ENCODE measurements at places on chromosomes 12 and 14.

DNA sequence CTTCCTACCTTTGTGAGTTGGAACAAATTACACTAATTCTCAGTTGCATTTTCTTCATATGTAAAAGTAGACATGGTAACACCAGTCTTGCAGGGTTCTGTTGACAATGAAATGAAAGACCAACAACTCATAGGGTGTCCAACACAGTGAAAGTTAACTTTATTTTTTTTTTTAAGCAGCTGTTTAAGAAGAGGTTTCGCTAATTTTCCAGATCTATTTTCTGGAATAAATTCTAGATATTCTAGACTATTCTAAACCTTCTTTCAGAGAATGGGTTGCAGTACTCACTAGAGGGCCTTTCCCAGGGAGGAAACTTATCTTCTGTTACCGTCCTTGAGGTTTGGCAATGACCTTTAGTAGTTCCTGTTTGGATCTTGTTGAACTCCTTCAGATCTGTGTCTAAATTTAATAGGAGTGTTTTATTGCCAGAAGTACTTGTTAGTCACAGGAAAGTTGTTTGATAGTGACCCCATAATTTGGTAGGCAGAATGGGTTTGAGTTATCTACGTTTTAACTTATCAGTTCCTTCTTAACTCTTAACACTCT, 2.8 kb upstream of the ART4 start:
- DNase-seq, result no peak

DNA sequence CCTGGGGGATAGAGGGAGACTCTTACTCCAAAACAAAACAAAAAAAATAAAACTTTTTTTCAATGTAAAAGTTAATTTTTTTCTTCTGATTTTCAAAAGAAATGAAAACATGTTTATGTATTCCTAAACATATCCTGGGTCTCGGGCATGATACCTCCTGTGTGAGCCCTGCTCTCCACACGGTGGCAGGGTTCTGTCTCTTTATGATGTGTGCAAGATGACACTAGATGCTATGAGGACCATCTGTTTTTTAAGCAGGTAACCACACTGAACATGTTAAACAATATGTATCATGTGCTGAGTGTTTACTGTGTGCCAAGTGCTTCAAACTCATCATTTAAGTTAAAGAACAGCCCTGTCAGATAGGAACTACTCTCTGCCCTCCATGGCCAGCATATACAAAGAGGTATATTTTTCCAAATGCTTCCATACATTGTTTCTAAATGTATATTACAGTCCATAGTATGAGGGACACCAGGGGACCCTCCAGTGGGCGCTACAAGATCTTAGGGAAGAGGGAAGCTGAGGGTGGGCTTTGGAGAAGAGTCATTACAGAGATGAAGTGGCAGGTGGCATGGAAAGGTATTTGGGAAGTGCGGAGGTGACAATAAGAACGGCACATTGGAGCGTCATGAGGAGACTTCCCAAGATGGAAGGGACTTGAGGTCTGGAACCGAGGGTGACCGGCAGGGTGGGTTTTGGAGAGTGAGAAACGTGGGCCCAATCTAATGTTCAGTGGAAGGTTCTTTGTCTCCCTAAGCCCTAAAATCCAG, 28.5 kb downstream of the FOS start:
- DNase-seq, result no peak

- no peak for DNase-seq
These were observed 56.3 kb downstream of the CCDC88C start for GRCh38 chr14:91361233-91361811.

- no peak for DNase-seq
These were observed 751 bp upstream of the GPRC5A start for GRCh38 chr12:12890543-12891079.

DNA sequence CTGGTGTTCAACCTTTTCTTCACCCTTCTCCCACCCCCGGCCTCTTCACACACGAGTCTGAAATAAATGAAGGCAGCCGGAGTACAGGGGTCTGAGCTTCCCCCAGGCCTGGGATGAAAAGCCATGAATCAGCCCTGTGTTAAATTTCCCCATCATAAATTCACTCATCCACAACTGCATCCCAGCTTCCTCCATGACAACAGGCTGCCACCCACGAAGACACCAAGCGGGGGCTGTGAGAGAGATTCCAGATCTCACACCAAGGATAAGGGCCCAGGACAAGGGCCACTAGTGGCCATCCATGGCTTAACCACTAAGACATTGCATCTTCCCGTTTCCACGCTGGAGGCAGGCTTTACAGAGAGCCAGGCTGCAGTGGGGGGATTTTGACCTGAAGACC, 93.9 kb upstream of the NCOR2 start:
- DNase-seq, result no peak

DNA sequence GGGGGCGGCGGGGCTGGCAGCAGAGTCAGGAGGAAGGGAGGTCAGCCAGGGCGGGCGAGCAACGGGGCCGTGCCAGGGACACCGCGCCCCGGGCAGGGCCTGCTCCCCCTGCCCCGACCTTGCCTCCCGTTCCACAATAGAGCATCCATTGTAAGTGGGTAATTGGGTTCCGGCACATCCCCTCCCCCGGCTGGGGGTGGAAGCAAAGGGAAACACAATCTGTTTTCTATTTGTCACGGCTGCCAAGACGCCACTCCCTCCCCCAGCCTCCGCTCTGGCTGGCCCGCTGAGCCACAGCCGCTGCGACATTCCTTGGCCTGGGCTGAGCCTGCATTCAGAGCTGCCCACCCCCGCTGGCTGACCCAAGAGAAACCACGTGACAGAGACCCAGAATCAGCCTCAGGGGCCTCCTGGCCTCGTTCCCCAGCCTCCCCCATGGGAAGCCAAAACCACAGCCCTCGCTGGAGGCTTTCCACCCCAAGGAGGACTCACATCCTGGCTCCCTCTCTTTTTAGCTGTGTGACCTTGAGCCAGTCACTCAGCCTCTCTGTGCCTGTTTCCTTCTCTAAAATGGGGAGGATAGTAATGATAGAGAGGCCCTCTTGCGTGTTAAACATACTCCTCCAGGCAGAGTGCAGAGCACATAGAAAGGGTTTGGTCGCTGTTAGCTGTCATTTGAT, 117.6 kb downstream of the SCARB1 start:
- DNase-seq, result no peak

DNA sequence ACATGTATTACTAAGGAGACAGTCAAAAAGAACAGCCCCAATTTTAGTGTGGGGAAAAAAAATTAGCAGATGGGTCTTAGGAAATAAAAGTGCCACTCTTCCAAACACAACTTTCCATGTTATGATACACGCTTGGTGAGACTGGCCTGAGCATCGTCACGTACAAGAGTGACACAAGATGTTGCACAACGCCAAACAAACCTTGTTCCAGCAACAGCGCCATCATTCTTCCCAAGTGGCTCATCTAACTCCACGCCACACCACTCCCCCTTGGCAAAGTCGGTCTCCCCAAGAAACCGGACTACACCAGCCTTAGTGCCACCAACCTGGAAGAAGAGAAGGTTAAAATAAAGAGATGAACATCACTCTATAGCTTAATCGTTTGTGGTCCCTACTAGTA, 58.7 kb downstream of the CLIP1 start:
- no peak for DNase-seq

DNA sequence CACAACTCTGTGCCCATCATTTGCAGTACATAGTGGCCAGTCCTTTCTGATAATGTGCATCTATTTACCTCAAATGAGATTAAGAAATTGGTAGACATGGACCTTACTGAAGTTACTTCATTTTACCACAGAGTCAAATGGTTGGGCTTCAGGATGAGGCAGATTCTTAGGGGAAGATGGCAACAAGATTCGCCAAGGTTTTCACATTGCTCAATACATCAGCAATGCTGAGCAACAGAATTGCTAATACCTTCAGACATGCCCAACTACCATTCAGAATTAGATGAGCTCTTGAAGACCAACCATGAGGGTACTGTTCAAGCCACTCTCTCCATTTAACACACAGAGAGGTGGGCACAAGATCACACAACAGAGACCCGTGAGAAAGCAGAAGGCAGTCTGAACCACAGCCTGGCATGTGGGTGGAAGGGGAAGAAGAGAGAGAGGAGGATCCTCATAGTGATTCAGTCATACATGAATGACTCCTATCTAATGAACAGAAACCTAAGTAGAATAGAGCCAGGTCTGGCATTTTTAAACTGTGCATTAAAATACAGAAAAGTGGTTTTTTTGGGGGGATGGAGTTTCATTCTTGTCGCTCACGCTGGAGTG, 28.5 kb downstream of the CPM start:
- no peak for DNase-seq

DNA sequence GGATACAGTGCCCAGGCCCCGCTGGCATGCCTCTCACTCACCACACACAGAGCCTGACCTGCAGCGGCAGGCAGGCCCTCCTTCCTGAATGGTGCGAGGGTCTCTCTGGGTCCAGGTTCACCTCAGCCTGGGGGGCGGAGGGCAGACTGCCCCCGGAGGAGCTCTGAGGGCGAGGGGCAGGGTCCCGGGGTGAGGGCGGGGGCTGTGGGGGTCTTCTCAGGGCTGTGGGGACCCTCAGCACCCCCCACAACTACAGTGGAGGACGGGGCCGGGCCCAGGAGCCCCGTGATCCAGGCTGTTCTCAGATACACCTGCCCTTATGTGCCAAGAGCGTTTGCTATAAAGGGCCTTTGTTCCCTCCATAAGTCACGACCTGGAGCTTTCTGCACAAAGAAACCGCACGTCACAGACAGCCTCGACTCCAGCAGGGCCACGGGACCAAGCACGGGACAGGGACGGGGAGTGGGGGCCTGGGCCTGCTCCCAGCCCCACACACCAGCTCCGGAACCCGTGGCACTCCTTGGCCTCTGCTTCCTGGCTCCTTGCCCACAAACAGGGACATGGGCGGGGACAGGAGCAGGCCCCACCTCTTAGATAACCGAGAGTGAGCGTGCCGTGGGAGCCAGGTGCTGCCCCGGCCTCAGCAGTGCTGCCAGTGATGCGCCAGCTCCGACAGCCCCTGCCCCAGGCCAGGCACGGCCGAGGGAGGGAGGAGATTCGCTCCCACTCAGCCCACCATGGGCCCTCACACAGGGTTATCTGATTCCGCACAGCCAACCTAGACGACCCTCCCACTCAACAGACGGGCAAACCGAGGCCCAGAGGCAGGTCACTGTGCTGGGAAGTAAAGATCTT, 101.9 kb downstream of the RFLNA start:
- DNase-seq, result no peak

- no peak for DNase-seq
These were observed 87.3 kb upstream of the RIN3 start for GRCh38 chr14:92426237-92426636.

- no peak for DNase-seq
These were observed 27.4 kb downstream of the PCNX1 start for GRCh38 chr14:70934502-70935134.

- DNase-seq, result no peak
These were observed 20.7 kb downstream of the AHNAK2 start for GRCh38 chr14:104957146-104958113.

GRCh38 chr14:72366619-72367018, 434.4 kb downstream of the RGS6 start:
- no peak for DNase-seq

- no peak for DNase-seq
These were observed 104.3 kb upstream of the SLC35F4 start for GRCh38 chr14:57970175-57970574.

DNA sequence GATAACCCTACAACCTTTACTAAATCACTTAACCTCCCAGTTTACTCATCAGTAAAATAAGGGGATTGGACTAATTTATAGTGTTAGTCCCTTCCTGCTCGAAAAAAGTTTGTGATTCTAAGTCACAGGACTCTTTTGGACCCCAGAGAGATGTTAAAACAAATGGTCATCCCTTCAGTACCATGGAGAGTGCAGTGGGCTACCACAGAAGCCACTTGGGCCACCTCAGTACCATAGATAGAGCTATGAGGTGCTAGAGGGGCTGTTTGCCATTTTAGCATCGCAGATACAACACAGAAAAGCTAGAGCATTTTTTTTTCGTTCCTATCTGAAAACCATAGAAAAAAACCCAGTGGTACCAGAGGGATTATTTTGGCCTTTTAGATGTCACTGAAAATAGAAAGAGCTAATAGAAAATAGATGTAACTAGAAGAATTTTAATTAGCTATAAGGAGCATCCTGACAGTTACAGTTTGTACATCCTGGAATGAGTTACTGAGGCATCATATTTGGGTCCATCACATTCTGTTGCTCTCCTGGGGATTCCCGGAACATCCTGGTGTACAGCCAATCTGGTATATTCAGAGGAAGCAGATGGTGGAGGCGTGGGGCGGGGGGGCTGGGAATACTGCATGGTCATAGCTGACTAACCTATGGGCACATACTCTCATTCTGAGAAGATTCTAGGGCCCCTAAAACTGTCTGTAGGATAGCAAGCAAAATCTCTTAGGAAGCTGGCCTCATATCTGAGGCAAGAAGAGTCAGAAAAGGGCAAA, 2.8 kb downstream of the ZNF219 start:
- no peak for DNase-seq

DNA sequence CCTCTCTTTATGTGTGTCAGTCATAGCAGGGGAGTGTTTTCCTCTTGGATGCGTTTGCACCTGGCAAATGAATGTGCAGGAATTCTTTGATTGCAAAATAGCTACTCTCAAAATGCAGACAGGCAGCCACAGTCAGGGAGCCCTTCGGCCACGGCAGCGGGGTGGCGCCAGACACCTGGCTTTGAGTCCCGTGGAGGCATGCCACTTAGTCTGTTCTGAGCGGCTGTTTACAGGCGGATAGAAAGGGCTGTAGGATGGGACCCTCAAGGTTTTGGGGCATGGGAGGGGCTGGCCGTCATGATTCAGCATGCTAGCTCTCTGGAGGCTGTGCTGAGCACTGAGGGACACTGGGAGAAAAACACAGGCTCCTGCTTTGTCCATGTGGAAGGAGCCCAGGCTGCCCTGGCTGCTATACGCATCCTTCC, 117.1 kb downstream of the SLC25A47 start:
- no peak for DNase-seq

GRCh38 chr12:10941369-10941768, 2.3 kb upstream of the TAS2R14 start:
- no peak for DNase-seq

DNA sequence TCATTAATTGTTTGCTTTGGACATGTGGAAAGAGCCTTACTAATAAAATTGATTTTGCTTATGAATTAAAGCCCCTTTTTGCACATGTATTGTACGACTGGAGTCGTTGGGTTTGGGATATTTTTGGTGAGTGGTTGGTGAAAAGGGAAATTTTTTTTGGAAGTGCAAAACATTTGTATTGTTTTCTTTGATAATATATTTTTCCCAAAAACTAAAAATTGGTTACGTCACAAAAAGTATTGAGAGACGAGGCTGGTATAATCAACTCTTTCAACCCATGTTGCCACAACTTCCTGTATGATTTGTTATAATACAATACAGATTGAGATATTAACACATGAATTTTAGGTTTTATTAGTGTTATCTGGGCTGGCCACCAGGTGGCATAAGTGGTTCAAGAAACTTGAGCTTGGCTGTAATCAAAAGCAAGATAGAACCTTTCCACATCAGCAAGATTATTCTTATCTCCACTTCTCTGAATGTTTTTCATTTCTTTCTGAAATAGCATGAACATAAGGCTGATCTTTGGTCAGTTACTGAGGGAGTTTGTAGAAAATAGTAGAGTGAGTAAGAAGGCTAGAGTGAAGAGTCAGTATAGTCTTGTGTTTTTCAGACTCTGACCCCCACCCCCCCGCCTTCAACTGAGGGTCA, 8.7 kb downstream of the NGDN start:
- DNase-seq, result peak; percentile 33
